ENCODE measurements at places on chromosomes 7 and 10. TPM values are rescaled to one million over a fixed set of nuclear protein-coding genes. Genes with fewer than 3 reads are reported as not detected.
A peak's percentile ranks its signal among the peaks of the same experiment; 100 is the strongest.

The PSD gene
- 7.3 TPM for total RNA-seq

The HNRNPH3 gene
- total RNA-seq, result 251 TPM

The CYP26A1 gene
- total RNA-seq, result not detected

The LRCH4 gene
- 42.4 TPM for total RNA-seq

The SFTPD gene
- not detected for total RNA-seq

The RNF133 gene
- 4.9 TPM for total RNA-seq

The ZNF37A gene
- total RNA-seq, result 19.0 TPM

The CDC14C gene
- total RNA-seq, result not detected

The TAS2R5 gene
- total RNA-seq, result 0.43 TPM

GRCh38 chr7:84248843-84249242 lies 54.3 kb upstream of the SEMA3A start:
- H3K27ac ChIP-seq, result no peak overlapping the region
- no peaks in the 10 kb centered on the region for H3K27me3 ChIP-seq
- no peak for DNase-seq
- peaks cover 27% of the 10 kb centered on the region for H3K4me1 ChIP-seq

DNA sequence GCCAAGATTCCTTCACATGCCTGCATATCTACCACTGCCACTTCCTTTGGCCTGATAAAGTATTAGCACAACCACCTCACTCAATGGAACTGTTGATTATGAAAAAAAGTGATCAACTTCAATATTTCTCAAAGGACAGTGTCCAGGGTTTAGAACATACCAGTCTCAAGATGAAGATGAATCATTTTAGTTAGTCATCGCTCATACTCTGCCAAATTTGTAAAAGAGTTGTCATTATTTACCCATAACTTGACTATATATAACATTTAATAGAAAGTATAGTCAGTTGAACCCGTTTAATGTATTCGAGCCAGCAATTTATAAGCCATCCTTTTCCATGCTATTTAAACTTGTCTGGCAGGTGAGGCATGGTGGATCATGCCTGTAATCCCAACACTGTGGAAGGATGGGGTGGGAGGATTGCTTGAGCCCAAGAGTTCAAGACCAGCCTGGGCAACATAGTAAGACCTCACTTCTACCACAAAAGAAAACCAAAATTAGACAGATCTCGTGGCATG lies 33.2 kb downstream of the SPAM1 start:
- H3K4me1 ChIP-seq, result peaks cover 9% of the 10 kb centered on the region
- no peaks in the 10 kb centered on the region for H3K27me3 ChIP-seq
- no peak for DNase-seq
- H3K27ac ChIP-seq, result no peak overlapping the region
- no peaks in the 10 kb centered on the region for H3K36me3 ChIP-seq

- no peaks in the 10 kb centered on the region for H3K27me3 ChIP-seq
- no peak for DNase-seq
- H3K4me3 ChIP-seq, result no peak overlapping the region
- H3K27ac ChIP-seq, result no peak overlapping the region
- H3K4me1 ChIP-seq, result no peaks in the 10 kb centered on the region
These were observed 152.0 kb downstream of the PLPP4 start for GRCh38 chr10:120609006-120609405.

- DNase-seq, result no peak
- H3K27me3 ChIP-seq, result no peaks in the 10 kb centered on the region
- H3K27ac ChIP-seq, result peak overlapping the region; percentile 37
- peaks cover 16% of the 10 kb centered on the region for H3K4me1 ChIP-seq
These were observed 228.0 kb downstream of the CACNB2 start for GRCh38 chr10:18368273-18368672.

DNA sequence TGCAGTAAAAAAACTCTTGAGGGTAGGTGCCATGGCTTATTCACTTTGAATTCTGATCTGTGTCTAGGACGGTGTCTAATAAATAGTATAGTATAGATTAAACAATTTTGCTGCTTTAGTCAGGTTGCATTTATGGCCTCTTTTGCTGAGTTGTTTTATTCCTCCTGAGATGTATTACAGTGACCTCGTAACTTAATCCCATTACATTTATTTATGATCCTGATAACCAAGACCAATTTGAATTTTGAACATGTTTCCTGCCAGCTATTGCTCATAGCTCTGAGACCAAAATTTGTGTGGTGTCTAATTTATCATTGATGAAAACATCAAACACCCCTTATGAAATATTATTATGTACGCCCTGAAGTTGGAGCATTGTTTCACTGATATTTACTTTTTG lies 381.9 kb upstream of the SEMA3C start:
- H3K27ac ChIP-seq, result no peak overlapping the region
- no peaks in the 10 kb centered on the region for H3K36me3 ChIP-seq
- H3K4me1 ChIP-seq, result peaks cover 22% of the 10 kb centered on the region
- peaks cover 54% of the 10 kb centered on the region for H3K27me3 ChIP-seq
- H3K4me3 ChIP-seq, result no peak overlapping the region
- DNase-seq, result no peak

- H3K27ac ChIP-seq, result peak overlapping the region; percentile 80
- DNase-seq, result no peak
- H3K27me3 ChIP-seq, result no peaks in the 10 kb centered on the region
- peaks cover 45% of the 10 kb centered on the region for H3K4me1 ChIP-seq
These were observed 50.1 kb downstream of the HK1 start for GRCh38 chr10:69328380-69328735.

GRCh38 chr7:99822731-99823718 lies 4.8 kb upstream of the CYP3A43 start:
- H3K36me3 ChIP-seq, result no peaks in the 10 kb centered on the region
- no peaks in the 10 kb centered on the region for H3K4me1 ChIP-seq
- DNase-seq, result no peak
- H3K27ac ChIP-seq, result no peak overlapping the region
- peaks cover 21% of the 10 kb centered on the region for H3K27me3 ChIP-seq

DNA sequence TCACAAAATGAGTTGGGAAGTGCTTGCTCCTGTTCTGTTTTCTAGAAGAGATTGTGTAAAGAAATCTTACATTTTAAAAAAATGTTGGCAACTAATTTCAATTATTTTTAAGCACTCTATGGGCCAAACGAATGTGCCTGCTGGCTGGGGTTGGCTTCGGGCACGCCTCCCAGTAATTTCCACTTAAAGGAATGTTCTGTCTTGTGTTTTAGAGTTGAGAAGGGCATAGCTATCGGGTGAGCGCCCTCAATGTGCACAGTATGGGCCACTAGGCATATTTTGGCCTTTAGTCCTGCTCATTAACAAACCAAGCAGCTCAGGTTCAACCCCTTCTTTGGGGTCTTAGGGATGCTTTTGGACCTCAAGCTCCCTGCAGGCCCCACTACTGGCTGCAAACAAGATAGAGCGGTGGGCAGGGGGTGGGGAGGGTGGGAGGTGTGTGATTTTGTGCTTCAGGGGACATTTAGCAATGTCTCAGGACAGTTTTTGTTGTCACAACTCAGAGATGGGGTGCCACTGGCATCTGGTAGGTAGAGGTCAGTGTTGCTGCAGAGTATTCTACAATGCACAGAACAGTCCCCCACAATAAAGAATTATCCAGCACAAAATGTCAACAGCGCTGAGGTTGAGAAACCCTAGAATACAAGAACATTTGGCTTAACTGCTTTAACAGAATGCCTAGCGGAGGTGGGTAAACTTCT lies 40.7 kb downstream of the TACC2 start:
- H3K4me3 ChIP-seq, result no peak overlapping the region
- H3K4me1 ChIP-seq, result no peaks in the 10 kb centered on the region
- no peak overlapping the region for H3K27ac ChIP-seq
- DNase-seq, result no peak

DNA sequence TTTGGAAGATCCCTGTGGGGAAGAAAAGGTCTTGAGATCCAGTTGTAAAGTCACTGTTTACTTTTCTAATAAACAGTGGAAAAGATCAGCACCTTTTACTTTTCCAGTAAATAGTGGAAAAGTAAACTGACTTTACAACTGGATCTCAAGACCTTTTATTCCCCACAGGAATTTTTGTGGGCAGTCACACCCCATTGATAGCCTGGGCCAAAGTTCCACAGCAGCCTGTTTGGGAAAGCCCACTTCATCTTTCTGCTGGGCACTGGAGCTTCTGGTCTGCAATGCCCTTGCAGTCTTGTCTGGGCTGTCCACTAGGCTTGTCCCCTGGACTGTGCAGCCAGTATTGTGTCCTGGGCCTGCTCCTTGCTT lies 50.2 kb downstream of the ADCY1 start:
- no peaks in the 10 kb centered on the region for H3K27me3 ChIP-seq
- H3K36me3 ChIP-seq, result no peaks in the 10 kb centered on the region
- no peak overlapping the region for H3K27ac ChIP-seq
- no peak overlapping the region for H3K4me3 ChIP-seq
- H3K4me1 ChIP-seq, result no peaks in the 10 kb centered on the region

DNA sequence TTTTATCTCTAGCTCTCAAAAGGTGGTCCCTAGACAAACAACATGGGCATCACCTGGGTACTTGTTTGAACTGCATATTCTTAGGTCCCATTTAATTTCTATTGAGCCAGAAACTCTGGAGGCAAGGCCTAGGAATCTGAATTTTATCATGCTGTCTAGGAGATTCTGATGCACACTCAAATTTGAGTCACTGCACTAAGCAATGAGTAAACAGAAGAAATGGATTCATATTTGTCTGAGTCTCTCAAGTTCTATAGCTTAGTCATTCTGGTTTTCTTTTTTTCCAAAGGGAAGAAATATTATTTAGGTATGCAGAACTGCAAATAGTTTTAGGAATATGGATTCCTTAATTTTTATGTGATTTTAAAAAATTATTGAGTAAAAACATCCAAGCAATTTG lies 185.5 kb downstream of the SEMA3A start:
- H3K27ac ChIP-seq, result no peak overlapping the region
- H3K4me3 ChIP-seq, result no peak overlapping the region
- H3K27me3 ChIP-seq, result no peaks in the 10 kb centered on the region
- H3K36me3 ChIP-seq, result peaks cover 7% of the 10 kb centered on the region

GRCh38 chr7:24279512-24279911 lies 4.5 kb upstream of the NPY start:
- no peak overlapping the region for H3K4me3 ChIP-seq
- no peak overlapping the region for H3K27ac ChIP-seq

DNA sequence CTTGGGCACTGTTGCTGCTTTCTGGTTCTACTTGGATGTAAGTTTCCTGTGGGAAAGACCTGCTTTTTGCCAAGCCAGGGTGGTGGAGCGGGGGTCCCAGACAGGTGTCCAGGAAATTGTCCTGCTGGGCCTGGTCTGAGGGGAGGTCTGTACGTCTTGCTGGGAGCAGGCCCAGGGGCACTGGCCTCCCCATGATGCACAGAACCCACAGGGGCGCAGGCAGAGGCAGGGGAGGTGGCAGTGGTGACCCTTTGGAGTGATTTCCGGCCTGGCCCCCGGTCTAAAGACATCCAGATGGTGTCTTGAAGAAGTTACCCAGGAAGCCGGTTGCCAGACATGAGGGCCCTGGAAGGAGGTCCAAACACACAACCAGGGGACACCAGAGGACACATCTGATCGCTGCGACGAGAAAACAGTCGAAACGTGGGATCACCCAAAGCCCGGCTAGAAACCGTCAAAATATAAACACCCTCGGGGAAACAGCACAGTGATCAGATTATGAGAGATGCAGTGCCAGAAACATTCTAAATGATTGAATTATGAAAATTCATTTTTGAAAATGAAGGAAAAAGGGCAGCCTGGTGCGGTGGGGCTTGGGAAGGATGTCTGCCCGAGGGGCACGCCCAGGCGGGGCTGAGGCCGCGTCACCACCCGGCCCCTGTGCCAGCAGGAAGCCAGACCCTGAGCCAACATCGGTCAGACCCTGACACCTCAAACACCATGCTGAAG lies 59.6 kb downstream of the TMEM270 start:
- DNase-seq, result no peak
- no peaks in the 10 kb centered on the region for H3K36me3 ChIP-seq
- H3K27ac ChIP-seq, result no peak overlapping the region
- peaks cover 5% of the 10 kb centered on the region for H3K27me3 ChIP-seq
- no peaks in the 10 kb centered on the region for H3K4me1 ChIP-seq

- H3K4me3 ChIP-seq, result no peak overlapping the region
- no peaks in the 10 kb centered on the region for H3K4me1 ChIP-seq
- no peaks in the 10 kb centered on the region for H3K27me3 ChIP-seq
- no peak overlapping the region for H3K27ac ChIP-seq
These were observed 12.3 kb upstream of the RBP3 start for GRCh38 chr10:47335906-47336305.

- H3K27me3 ChIP-seq, result no peaks in the 10 kb centered on the region
- H3K4me3 ChIP-seq, result no peak overlapping the region
- no peaks in the 10 kb centered on the region for H3K36me3 ChIP-seq
- DNase-seq, result no peak
These were observed 525.6 kb downstream of the PTPRN2 start for GRCh38 chr7:158061884-158062656.

GRCh38 chr10:105138358-105138757 lies 497.3 kb downstream of the SORCS3 start:
- no peak overlapping the region for H3K27ac ChIP-seq
- DNase-seq, result no peak
- H3K36me3 ChIP-seq, result no peaks in the 10 kb centered on the region
- H3K4me1 ChIP-seq, result no peaks in the 10 kb centered on the region

DNA sequence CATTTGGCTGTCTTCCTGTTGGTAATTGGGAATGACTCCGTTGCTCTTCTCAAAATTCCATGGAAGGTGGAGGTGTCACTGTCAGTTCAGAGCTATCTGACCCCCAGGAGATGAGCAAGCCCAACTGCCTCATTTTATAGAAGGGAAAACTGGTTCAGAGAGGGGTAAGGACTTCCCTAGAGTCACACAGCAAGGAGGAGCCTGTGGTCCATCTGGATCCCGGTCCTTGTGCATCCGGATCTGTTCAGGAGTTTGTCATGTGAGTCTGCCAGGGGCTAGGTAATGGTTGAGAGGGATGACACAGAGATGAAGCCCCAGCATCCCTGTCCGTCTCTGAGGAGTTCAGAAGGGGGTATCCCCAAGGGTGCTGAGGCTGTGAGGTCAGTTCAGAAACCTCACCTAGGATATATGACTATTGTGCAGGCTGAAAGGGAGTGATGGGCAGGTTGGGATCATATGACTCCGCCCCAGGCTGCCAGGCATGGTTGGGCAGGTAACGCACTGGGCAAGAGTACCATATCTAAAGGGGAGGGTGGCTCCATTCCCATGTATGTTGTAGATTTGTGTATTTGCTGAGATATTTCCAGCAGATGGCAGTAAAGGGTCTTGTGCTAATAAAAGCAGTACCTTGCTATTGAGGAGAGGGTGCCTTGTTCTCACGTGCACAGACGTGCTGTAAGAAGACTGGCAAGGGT lies 16.0 kb upstream of the SLC29A3 start:
- H3K36me3 ChIP-seq, result no peaks in the 10 kb centered on the region
- H3K27ac ChIP-seq, result no peak overlapping the region
- H3K27me3 ChIP-seq, result no peaks in the 10 kb centered on the region
- no peaks in the 10 kb centered on the region for H3K4me1 ChIP-seq
- peak; percentile 80 for DNase-seq

- H3K27me3 ChIP-seq, result no peaks in the 10 kb centered on the region
- no peak for DNase-seq
- peak overlapping the region; percentile 72 for H3K27ac ChIP-seq
- H3K36me3 ChIP-seq, result no peaks in the 10 kb centered on the region
- H3K4me1 ChIP-seq, result peaks cover 59% of the 10 kb centered on the region
These were observed 195.4 kb downstream of the MAD1L1 start for GRCh38 chr7:2037301-2037807.

GRCh38 chr10:33712825-33713224 lies 378.4 kb upstream of the NRP1 start:
- no peak for DNase-seq
- no peaks in the 10 kb centered on the region for H3K4me1 ChIP-seq
- H3K27me3 ChIP-seq, result no peaks in the 10 kb centered on the region
- no peak overlapping the region for H3K27ac ChIP-seq
- no peak overlapping the region for H3K4me3 ChIP-seq

All from A673 (cell line).